Bladder microvascular endothelial cell (primary cell): ENCODE measurements at places on chromosomes 3 and 15. TPM values are rescaled to one million over a fixed set of nuclear protein-coding genes. Genes with fewer than 3 reads are reported as not detected.

The DUOXA2 gene
- not detected in 2 replicates for total RNA-seq

The PROK2 gene
- not detected in 2 replicates for total RNA-seq

The ACTC1 gene
- 0.49 TPM in 1 of 2 replicates, not detected in the other for total RNA-seq

The MYRIP gene
- 11.6 and 16.4 TPM in 2 replicates for total RNA-seq

The COPB2 gene
- 142 and 232 TPM in 2 replicates for total RNA-seq

The PLA2G4D gene
- not detected in 2 replicates for total RNA-seq

The TGM4 gene
- 0.06 TPM in 1 of 2 replicates, not detected in the other for total RNA-seq

The CACNA1D gene
- total RNA-seq = not detected in 2 replicates

The HTR3E gene
- not detected in 2 replicates for total RNA-seq
